NCI-H1436 treated with DMSO at 0.1 percent for 48 hours (cell line): ENCODE measurements at places on chromosomes 7 and 10.

- DNase-seq = no peak
These were observed 20.5 kb upstream of the CFAP46 start for GRCh38 chr10:132962623-132963429.

GRCh38 chr10:96395931-96396877 is 37.4 kb upstream of the OPALIN start:
- DNase-seq = no peak

GRCh38 chr10:130326954-130327353 is 190.8 kb downstream of the GLRX3 start:
- DNase-seq = no peak

DNA sequence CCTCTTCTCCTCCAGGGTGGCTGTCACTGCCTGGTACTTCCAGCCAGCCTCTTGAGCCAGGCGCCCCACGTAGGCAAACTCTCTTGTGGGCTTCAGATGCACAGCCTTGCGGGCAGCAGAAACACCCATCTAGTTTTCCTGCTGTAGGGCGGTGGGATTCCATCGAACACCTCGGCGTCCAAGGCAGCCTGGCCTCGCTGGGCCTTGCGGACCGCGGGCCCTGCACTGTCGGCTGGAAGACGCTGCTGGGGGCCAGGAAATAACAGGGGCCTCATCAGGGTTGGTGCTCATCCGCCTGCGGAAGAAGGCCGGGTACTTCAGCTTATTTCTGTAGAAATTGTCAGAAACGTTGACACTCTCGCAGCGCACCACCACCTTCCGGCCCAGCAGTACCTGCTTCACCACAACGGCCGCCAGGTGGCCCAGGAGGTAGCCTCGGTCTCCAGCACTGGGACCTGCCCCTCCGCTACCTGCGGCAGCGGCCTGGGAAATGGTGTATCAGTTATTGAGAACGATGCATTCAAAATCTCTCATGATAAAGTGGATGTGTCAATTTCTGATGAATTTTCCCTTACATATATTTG is 61.1 kb downstream of the WDFY4 start:
- DNase-seq = no peak
